ENCODE measurements at places on chromosomes 2 and 18.
A peak's percentile ranks its signal among the peaks of the same experiment; 100 is the strongest.

GRCh38 chr18:46297621-46298020 lies 193.4 kb downstream of the HAUS1 start:
- DNase-seq, result no peak

GRCh38 chr2:122758967-122759366 lies 1003.5 kb downstream of the TSN start:
- DNase-seq, result no peak

- no peak for DNase-seq
Observed at GRCh38 chr2:208210688-208211451, 21.0 kb upstream of the C2orf80 start.

DNA sequence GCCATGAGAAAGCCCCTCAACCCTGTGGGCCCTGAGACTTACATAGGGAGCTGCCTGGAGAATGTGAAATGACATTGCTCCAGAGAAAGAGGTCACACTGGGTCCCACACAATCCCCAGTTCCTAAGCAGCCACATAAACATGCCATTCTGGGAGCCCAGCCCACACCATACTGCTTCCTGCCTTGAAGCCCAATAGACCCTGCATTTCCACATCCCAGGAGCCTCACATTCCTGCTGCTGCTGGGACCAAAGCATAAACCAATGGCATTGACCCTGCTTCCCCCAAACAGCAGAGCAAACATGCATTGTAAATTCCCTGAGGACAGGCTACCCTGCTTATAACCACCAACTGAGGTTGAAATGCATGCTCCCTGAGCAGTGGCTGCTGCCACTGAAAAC lies 1117.6 kb upstream of the SLC39A10 start:
- no peak for DNase-seq

DNA sequence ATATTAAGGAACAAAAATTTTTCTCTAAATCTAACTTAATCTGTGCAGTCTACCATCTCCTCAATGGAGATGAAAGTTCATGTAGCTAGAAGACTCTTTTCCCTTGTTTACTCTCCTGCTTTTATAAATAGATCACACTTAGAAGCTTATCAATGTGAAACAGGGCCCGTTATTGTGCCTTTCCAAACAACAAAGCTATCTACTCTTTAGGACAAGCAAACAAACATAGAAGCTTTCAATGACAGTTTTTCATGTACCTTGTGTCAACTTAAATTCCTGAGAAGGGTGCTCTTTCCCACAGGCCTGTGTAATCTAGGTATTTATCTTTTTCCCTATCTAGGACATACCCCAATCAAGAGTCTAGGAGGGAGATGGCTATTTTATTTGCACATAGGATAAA lies 247.8 kb upstream of the CWC22 start:
- DNase-seq, result no peak

DNA sequence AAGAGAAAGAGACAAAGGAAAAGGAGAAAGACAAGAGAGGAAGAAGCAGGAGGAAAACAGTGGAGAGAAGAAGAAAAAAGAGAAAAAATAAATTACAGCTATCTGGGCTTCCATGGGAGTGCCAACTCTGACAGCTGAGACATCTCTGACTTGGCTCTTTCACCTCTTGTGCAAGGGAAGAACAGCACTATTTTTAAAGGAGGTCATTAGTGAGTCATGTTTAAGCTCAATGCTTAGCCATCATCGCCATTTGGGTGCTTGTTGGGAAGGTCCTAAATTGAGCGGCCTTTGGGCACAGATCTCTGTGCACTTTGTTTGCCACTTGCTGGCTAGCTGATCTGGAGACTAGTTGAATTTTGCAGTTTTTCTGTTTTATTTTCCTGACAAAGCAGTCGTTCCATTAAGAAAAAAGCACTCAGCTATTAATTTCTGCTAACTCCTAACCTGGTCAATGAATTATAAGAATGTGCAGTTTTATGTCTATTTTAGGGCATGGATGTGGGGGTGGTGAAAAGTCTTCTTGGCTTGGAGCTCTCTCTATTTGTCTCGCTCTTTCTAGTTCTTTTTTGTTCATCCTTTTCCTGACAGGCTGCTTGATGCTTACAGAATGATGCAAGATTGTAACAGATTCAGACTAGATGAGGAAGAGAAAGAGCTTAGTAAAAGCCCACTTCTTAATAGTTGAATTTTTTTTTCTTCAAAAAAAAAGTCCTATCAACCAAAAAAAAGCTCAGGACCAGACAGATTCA lies 231.5 kb downstream of the SLC8A1 start:
- no peak for DNase-seq

GRCh38 chr18:8411492-8411891 lies 197.7 kb upstream of the RAB12 start:
- DNase-seq, result no peak

- DNase-seq, result no peak
Observed at GRCh38 chr2:240341064-240341463, 94.4 kb upstream of the GPC1 start.

DNA sequence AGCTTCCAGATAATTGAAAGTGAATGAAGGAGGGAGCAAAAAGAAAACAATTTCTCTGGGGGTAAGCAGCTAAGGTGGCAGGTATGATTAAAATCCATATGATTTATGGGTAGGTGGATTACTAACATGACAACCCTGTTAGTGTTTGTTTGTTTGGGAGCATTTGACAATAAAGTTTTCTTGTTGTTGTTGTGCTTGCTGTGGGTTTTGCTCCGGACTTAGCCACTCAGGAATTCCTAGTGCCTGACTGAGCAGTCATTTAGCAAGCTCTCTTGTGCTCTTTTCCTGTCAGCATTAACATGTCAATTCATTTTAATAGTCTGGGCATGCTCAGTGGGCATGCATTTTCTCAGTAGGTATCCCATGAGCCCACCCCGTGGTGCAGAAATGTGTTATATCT lies 674.8 kb upstream of the ZEB2 start:
- no peak for DNase-seq

GRCh38 chr2:172246649-172247048 lies 143.9 kb upstream of the DLX2 start:
- DNase-seq, result no peak

DNA sequence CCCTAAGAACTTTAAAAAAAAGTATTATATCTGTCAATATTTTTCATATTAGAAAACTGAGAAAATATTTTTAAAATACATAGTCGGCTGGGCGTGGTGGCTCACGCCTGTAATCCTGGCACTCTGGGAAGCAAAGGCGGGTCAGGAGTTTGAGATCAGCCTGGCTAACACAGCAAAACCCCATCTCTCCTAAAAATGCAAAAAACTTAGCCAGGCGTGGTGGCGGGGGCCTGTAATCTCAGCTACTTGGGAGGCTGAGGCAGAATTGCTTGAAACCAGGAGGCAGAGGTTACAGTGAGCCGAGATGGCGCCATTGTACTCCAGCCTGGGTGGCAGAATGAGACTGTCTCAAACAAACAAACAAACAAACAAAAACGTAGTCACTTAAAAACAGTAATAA lies 5.1 kb upstream of the KCMF1 start:
- no peak for DNase-seq

DNA sequence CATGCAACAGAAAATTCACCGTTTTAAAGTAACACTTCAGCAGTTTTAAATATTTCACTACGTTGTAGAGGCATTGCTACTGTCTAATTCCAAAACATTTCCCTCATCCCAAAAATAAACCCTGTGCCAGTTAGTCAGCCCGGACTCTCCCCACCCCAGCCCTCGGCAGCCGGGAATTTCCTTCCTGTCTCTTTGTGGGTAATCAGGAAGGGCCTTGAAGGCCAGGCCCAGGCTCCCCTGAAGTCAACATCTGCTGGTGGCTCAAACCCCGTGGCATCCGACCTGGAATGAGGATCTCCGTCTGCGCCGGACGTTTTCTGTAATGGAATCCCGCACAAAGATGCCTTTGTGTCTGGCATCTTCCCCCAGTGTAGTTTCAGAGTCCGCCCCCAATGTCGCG lies 219.6 kb downstream of the SNTG2 start:
- no peak for DNase-seq

- peak; percentile 62 for DNase-seq
Observed at GRCh38 chr2:72150157-72150860, 2.6 kb upstream of the CYP26B1 start.

DNA sequence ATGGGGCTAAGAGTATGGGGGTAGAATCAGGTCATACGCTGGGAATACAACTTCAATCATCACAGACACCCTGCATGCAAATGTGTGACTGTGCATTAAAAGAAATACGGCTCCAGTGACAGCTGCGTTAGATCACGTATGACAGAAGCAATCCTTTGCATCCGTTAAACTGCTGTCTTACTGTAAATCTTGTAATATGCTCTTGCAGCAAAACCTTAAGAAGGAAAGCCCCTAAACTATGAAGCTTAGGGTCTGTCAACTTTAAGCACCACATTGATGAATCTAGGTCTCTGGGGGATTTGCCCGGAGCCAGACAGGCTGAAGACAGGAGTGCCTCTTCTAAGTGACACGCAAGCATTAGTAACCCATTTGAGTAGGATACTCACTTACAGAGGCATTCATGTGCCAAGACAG lies 84.7 kb upstream of the EML6 start:
- DNase-seq, result no peak

DNA sequence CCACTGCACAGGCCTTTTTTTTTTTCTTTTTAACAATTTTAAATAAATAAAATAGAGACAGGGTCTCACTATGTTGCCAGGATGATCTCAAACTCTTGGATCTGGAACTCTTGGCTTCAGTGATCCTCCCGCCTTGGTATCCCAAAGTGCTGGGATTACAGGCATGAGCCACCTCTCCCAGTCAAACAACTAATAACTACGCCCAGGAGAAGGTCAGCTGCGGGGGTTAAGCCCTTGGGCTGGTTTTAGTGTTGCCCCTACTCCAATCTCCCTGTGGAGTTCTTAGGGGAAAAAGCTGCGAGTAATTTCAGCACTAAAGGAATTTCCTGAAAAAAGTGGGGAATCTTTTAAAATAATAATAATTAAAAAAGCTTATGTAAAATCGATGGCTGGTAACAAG lies 96.4 kb upstream of the XPO1 start:
- DNase-seq, result no peak

GRCh38 chr2:96345868-96346462 lies 10.4 kb downstream of the NCAPH start:
- DNase-seq, result no peak

DNA sequence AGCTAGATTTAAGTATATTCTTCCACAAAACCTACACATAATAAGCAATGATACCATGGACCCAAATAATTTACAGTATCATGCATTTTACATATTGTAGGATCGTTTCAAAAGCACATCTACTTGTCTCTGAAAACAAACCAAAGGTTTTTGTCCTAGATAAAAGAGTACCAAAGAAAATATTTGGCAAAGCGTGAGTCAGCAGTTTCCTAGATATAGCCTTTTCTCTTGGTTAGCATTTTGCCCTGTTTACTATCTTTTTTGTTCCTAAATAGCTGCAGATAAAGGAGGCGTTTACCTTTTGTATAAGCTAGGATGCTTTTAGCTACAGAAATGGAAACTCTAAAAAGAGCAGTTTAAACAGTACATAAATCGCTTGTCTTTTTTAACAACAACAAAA lies 305.8 kb upstream of the GULP1 start:
- no peak for DNase-seq

DNA sequence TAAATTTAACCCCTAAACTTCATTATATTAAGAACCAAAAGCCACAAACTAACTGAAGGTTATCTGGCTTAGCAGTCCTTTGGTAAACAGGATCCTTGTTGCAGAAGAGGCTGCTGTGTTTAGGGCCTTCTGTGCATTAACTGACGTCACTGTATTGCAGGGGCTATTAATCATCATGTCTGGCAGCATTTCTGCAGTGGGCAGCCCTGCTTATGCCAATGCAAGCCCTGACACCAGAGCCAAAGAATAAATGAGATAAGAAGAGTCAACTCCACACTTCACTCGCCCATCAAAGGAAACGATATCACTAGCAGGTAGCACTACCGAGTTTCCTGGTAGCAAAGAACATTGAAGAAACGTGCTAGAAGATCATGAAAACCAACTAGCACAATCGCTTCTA lies 110.6 kb downstream of the PLEKHM3 start:
- no peak for DNase-seq

GRCh38 chr2:215614296-215614695 lies 178.4 kb upstream of the FN1 start:
- no peak for DNase-seq

DNA sequence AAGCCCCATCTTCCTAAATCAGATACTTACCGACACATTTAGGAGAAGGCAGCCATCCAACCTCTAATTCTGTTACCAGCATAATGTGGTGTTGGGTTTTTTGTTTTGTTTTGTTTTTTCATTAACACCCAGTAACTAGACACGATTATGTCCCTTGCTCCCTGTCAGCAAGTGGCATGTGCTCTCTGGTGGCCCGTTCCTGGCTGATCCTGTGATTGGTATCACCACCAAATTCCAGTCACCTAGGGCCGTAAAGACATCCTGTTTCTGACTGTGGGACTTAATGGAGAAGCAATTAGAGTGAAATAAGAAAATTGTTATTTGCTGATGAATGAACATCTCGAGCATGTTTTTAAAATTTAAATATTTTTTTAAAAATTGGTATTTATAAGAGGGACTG lies 5.9 kb upstream of the DLX1 start:
- DNase-seq, result no peak

- DNase-seq, result peak; percentile 89
Observed at GRCh38 chr2:128232965-128233789, 85.5 kb downstream of the HS6ST1 start.

DNA sequence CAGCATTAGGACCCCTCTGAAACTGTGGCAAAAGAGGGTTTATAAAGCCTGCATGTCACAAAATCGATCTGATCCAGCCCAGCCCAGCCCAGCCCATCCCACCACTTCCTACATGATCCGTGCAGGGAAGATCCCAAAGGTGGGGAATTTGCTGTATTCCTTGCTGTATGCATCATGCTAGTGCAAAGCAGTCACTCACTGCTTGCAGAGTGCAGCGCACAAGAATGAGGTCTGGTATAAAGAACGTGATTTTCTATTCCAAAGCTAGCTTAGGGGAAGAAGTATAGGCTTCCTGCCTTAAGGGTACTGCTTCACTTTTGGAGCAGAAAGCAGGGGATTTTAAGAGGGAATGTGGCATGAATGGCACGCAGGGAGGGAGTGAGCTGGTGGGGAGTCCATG lies 18.9 kb upstream of the SERPINB11 start:
- DNase-seq, result no peak

GRCh38 chr2:171522788-171523087 lies 464 bp downstream of the CYBRD1 start:
- DNase-seq, result peak; percentile 47
